Renal cortical epithelial cell (primary cell): ENCODE measurements at places on chromosomes 2 and 18.
A peak's percentile ranks its signal among the peaks of the same experiment; 100 is the strongest.

- DNase-seq, result no peak
Observed at GRCh38 chr18:39380866-39381265, 1815.3 kb upstream of the CELF4 start.

DNA sequence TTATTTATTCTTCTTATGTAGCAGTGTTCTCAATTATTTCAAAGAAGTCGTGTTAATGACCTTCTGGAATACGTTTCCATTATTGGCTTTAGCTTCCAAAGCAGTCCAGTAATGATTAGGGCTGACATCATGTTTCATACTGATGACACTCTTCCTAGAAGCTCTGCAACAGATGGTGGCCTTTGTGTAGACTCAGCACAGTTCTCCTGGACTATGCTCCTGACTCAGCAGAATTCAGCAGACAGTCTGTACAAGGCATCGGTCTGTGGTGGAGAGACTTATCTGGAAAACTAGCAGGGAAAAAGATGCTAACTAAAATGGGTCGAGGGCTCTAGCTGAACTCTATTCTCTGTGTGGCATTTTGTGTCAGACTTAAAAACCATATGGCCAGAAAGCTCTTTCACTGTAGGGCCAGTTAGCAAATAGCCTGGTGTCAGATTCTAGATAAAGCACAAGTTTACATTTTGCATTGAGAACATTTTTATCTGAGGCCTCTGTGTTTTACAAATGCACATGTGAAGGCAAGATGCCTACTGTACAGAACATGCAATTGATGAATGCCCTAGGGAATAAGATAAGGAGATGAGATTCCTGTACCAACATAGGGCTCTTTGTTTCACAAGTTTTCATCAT is 35.1 kb downstream of the GULP1 start:
- peak; percentile 36 for DNase-seq

GRCh38 chr2:10559634-10560224 is 111.6 kb upstream of the ODC1 start:
- DNase-seq, result no peak

GRCh38 chr2:187174582-187174981 is 273.5 kb downstream of the CALCRL start:
- no peak for DNase-seq

DNA sequence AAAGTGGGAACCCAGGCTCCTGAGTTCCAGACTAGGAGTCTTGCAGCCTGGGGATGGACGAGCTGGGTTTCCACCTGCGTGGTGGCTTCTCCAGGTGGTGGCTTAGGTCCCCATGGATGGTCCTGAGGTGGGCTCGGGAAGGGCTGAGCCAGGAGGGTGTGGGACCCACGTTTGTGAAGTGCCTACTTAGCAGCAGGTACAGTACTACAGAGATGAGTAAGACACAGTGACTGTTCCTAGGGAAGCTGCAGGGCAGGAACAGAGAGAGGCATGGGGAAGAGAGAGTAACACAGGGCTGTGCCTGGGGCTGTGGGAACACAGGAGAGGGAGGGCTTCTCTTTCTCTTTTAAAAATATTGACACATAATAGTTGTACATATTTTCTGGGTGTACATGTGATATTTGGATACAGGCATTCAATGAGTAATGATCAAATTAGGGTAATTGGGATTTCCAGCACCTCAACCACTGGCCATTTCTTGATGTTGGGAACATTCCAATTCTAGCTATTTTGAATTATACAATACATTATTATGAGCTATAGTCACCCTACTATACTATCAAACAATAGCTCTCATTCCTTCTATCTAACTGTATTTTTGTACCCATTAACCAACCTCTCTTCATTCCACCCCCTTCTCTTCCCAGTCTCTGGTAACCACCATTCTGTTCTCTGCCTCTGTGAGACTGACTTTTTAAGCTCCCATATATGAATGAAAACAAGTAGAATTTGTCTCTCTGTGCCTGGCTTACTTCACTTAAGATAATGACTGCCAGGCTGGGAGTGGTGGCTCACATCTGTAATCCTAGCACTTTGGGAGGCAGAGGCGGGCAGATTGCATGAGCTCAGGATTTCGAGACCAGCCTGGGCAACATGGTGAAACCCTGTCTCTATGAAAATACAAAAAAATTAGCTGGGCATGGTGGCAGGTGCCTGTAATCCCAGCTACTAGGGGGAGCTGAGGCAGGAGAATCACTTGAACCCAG is 15.0 kb downstream of the TOGARAM2 start:
- DNase-seq, result no peak

- peak; percentile 55 for DNase-seq
Observed at GRCh38 chr2:100446696-100447095, 23.6 kb upstream of the NMS start.

DNA sequence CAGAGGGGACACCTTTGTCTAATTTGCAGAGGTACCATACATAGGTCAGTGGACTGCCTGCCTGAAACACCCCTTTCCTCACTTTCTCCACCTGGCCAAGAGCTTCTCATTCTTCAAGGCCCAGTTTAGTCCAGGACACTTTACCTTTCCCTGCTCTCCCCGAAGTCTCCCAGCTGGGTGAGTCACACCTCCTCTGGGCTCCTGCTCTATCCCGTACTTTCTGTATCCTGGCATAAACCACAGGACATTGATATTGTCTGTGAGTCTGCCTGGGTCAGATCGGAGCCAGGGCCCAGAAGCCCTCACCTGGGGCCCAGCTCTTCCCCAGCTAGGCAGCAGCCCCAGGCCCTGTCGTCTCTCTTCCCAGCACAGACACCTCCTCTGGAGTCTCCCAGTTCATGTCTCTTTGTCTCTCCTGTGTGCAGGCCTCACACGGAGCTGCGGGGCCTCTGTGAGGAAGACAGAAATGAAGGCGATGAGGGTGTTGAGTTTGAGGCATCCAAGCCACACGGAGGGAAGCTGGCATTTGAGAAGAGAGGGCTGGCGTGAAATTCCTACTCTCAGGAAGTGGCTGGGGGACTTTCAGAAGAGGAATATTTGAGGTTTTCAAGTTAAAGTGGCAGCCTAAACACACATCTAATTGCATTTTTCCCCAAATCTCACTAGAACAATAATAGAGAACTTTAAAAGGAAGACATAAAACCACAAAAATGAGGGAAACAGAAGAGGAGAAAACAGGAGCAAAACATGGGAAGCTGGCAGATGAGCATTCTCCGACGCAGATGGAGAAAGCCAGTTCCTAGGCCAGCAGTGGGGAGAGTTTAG is 79.6 kb upstream of the LAPTM4A start:
- no peak for DNase-seq

DNA sequence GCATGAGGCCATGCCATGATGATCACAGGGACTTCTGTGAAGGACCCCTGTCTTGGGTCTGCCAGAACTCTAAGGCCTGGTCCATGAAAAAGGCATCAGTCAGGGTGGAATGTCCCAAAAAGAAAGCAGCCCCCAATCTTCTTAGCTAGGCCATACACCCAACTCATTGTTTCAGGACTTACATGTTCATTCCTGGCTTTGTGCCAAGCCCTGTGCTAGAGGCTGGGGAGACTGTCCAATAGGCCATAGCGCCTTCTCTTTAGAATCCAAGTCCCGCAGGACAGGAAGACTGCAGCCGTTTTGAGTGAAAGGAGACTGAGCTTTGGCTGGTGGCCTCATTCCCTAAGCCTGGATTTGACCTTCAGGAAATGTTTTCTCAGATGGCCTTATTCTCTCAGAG is 247.3 kb downstream of the PRKCE start:
- no peak for DNase-seq

DNA sequence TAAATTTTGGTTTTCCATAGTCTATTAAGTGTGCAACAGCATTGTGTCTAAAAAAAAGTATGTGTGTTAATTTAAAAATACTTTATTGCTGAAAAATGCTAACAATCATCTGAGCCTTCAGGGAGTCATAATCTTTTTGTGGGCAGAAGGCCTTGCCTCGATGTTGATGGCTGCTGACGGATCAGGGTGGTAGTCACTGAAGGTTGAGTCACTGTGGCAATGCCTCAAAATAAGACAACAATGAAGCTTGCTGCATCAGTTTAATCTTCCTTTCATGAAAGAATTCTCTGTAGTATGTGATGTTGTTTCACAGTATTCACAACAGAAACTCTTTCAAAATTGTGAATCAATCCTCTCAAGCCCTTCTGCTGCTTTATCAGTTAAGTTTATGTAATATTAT is 31.3 kb downstream of the HDHD2 start:
- no peak for DNase-seq

- no peak for DNase-seq
Observed at GRCh38 chr2:75498907-75499306, 61.8 kb downstream of the EVA1A start.

DNA sequence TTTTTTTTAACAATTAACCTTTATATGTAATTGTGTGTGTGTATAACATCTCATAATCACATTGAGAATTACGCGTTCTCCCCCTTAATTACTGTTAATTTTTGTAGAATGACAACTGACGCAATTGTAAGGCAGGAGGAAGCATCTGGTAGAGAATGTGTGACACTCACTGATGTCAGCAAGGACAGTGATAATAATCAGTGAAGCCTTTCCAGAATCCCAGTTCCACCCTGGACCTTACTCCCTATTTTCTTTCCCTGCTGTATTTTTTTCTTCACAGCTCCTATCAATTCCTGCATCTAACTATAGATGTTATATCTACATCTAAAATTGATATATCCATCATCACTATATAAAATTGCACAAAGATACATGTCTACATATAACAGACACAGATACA is 16.1 kb upstream of the STRN start:
- no peak for DNase-seq

- DNase-seq, result no peak
Observed at GRCh38 chr2:208118918-208119317, 5.4 kb downstream of the CRYGD start.

DNA sequence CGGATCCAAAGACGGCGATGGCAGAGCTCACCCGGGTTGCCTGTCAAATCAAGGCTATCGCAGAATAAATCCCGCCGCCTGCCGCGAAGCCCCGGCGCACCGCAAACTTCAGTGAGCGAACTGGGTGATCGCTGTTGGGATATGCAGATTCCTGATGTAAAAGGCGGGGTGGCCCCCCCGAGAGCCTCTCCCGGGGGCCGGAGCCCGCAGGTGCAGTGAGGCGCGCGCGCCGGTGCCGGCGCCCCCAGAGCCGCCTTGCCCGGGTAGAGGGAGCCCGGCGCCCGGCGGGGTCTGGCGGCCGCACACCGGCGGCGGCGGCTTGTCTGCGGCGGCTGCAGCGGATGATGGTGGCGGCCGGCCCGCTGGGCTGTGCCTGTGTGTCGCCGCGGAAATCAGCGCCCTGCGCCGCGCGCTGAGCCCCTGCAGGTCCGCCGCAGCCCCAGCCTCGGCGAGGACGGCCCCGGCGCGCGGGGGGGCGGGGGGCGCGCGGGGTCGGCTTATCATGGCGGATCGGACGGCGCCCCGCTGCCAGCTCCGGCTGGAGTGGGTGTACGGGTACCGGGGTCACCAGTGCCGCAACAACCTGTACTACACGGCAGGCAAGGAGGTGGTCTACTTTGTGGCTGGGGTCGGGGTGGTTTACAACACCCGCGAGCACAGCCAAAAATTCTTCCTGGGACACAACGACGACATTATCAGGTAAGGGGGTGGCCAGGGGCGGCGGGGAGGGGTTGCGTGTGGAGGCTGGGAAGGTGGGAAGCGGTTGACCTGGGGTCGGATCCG is 1.3 kb downstream of the EML6 start:
- DNase-seq, result no peak

- DNase-seq, result no peak
Observed at GRCh38 chr2:134774786-134775641, 56.2 kb upstream of the TMEM163 start.

DNA sequence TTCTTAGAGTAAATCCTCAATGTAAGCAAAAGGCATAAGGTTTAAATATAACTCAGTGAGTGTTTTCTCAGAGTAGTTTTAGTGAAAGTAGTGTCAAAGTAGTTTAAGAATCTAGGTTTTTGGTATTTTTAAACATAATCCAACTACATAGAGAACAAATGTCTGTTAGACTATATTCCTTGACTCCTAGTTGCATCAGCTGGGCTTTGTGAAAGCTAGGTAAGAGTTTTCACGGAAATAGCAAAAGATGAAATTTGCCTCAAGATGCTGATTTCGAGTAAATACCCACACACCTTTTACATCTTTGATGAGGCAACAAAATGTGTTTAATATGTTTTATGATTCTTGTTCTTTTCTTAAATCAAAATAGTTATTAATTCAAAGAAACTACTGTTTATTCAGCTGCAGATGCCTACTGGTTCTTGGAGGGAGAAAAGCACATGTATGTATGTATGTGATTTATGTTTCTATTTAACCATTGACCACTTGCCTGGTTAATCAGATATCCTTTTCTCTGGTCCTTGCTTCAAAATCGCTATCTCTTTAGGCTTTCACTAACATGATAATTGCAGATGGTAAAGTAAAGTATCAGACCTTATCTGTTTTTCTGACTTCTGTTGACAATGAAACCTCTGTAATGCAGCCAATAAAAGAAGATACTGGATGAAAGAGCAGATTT is 117.4 kb upstream of the NOSTRIN start:
- no peak for DNase-seq

DNA sequence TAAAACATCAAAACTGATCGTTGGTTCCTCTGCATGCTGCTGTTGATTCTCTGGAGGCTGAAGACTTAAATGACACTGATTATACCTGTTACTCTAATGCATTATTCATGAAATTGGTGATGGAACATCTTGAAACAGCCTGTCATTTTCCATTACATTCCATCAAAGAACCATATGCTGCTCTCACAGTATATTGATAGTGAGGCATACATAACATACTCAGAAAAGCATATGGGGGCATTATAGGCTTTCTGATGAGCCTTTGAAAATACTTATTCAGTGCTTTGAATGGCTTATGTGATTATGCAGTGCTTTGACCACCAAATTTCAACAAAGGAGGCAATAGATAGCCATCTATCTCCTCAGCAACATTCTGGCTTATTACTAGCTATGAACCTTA is 392.1 kb downstream of the CDH19 start:
- DNase-seq, result no peak

GRCh38 chr2:184004289-184004947 is 593.9 kb upstream of the ZNF804A start:
- no peak for DNase-seq

- DNase-seq, result no peak
Observed at GRCh38 chr2:235711527-235711926, 217.7 kb downstream of the AGAP1 start.

- DNase-seq, result no peak
Observed at GRCh38 chr18:55124078-55124763, 165.0 kb upstream of the CCDC68 start.

DNA sequence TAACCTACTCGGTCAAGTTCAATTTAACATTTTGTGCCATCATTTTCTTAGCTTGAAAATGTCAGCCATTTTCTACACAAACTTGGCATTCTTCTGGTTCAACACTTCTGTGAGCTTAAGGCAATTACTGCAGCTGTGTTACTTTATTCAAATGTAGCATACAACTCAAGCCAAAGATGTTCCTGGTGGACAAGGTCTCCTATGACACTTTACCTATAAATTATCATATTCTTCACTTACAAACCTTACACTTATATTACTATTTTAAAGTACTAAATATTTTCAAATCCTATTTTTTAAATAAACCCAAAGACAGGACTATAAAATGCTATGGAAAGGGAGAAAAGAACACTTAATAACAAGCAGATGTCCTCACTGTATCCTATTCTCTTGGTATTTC is 1045.3 kb downstream of the TSN start:
- DNase-seq, result no peak
